ENCODE measurements at places on chromosomes 1 and 21.

DNA sequence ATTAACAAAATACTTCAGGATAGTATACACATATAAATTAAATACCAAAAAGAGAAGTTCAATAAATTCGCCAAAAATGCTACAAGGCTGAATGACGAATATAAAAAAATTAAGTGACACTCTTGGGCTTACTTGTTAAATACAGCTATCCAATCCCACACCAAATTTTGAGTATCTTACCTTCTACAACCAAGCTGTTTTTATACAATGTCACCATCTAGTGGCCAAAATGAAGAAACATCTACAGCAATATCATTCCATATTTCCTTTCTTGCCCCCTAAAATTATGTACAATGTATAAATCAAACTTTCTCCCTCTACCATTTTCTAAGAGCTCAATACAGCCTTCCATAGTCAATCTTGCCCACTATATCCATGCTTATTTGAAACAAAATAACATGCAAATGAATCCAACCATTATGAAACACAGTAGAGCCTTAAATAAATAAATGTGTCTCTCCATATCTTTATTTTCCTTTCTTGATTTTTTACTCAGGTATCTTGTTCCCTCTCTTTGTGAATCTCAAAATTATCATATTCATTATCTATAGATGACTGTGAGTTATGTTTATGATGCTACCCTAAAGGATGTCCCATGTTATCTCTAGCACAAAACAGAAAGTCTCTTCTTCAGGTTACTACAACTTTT lies 86.3 kb downstream of the ACBD6 start:
- peak; percentile 16 for DNase-seq

GRCh38 chr1:204503122-204503912 lies 8.7 kb upstream of the PIK3C2B start:
- DNase-seq = peak; percentile 57

DNA sequence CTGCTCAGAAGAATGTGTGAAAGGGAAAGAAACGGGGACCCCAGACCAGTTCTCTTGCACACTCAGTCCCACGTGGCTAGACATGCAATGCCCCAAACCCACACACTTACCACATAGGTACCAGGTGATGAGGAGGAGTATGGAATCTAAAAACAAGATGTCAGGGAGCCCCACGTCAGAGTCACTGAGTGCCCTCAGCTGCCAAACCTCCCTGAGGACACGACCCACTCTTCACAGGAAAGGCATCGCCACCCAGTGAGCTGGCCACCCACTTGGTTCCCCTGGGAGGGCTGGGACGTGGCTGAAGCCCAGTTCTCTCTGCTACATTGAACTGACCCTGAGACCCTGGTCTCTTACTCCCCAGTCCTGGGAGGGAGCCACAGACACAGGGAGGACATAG lies 41.4 kb downstream of the MRPL37 start:
- no peak for DNase-seq

GRCh38 chr1:108646648-108647269 lies 14.1 kb downstream of the HENMT1 start:
- DNase-seq = no peak

- no peak for DNase-seq
These were observed 12.6 kb downstream of the NHLH2 start for GRCh38 chr1:115828101-115829022.

DNA sequence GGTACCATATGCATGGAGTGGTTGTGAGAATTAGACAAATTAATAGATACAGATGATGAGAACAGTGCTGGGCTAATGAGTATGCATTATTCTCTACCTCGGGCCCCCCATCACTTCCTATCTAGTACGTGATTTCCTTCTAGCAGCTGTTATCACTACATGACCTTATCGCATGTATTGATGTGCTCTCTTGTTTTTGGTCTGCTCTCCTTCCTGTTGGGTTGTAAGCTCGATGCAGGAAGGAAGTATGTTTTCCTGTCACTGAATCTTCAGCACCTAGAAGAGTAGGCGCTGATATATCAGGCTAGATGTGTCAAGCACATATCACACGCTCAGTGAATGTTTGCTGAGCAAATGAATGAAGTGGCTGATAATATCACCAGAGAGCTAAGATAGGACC lies 43.9 kb upstream of the IFNAR2 start:
- no peak for DNase-seq

DNA sequence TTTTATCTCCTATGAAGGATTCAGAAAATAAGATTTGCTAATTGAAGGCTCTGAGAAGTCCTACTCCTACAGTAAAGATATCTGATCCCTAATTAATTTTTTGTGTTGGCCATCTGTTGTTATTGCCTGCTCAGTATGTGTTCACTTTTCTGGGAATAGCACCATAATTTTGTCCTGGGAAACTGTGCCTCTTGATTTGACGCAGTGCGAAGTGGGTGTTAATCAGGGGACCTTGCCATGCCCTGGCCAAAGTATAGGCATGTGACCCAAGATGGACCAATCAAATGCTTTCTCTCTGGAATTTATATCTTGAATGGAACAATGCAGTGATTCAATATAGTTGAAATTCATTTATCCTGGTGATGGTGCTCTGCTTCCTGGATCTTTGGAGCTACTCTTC lies 30.4 kb upstream of the GNG12 start:
- no peak for DNase-seq

- DNase-seq = no peak
These were observed 10.8 kb downstream of the CCDC24 start for GRCh38 chr1:44002165-44002564.

- no peak for DNase-seq
These were observed 750.9 kb upstream of the B3GALT2 start for GRCh38 chr1:193937308-193937707.

- no peak for DNase-seq
These were observed 46.3 kb downstream of the XCL2 start for GRCh38 chr1:168497376-168497950.

- no peak for DNase-seq
These were observed 46.1 kb downstream of the FAF1 start for GRCh38 chr1:50913954-50914353.

DNA sequence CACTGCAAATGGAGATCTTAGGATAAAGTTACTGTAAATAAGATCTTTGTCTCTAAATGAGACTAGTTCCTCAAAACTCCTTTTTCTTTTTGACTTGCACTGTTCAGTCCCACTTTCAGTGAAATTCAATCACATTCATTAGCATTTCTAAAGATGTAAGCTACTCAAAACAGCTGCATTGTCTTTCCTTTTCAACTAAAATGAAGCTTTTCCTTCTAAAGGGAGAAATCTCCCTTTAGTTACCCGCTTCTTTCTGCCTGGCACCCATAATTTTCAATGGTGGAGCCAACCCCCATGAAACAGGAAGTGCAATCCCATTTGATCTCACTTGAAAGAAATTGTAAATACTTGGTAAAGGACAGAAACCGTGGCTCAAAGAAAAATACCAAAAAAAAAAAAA lies 387.4 kb upstream of the PKN2 start:
- no peak for DNase-seq

DNA sequence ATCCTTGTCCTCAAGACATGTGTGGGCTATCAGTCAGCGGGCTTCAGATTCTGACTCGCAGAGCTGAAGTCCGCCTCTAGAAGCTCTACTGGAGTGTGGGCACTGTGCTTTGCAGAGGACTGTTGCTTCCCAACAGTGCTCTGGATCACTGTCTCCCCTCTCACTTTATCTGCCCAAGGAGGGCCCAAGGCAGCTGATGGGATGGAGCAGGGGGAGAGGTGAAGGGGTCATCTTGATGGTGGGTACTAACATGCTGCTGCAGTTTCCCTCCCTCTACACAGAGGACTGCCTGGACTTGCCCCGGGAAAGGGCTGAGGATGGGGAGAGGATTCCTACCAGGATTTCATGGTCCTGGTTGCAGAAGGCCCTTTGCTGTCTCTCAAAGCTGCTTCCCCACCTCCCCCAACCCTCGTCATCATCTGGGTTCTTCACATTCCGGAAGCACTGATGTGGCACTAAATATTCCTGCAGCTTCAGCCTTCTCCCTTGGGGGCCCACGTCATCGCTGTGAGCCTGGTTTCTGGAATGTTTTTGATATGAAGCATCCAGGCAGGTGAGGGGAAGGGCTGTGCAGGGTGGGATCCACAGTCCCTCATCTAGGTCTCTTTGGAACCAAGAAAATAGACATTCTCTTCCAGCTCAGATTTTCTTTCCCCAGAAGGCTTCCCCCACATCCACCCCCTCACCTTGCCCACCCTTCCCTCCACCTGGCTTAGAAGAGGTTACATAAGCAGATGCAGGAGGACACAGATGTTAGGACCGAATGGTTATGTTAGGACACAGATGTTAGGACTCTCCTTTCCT lies 23.2 kb downstream of the NUAK2 start:
- DNase-seq = peak; percentile 95

DNA sequence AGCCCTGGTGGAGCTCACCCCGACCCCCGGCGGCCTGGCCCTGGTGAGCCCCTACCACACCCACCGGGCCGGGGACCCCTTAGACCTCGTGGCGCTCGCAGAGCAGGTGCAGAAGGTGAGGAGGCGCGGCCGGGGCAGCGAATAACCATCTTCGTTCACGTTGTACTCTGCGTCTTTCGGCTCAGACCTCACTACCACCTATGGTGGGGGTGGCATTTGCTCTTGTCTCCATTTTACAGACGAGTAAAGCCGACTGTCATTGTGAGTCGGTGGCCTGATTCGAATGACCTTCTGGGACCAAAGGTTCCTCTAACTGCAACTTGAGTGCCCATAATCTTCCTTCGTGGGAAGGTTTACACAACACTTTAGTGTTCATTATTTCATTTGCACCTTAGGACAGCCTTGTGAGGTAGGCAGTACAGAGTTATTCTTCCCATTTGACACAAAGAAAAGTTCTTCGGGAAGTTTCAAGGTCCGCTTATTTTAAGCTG lies 506 bp downstream of the C1orf50 start:
- DNase-seq = no peak

GRCh38 chr1:152960452-152961044 lies 9.9 kb upstream of the SPRR4 start:
- DNase-seq = peak; percentile 11

DNA sequence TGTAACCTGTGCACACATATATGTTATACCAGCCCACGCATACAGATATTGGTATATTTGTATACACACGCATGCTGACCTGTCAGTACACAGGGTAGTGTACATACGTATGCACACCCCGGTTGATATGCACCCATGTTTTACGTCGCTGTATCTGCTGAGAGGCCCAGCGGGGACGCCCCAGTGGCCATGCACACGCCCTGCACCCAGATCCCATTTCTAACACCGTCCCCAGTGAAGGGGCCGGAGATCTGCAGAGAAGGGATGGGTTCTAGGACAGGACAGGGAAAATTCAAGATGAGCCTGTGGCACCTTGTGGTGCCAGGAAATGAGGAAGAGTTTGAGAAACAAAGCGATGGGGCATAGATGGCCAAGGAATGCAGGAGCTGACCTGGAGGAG lies 57.2 kb upstream of the TTC34 start:
- no peak for DNase-seq

GRCh38 chr1:83857103-83857502 lies 141.8 kb downstream of the TTLL7 start:
- DNase-seq = no peak

DNA sequence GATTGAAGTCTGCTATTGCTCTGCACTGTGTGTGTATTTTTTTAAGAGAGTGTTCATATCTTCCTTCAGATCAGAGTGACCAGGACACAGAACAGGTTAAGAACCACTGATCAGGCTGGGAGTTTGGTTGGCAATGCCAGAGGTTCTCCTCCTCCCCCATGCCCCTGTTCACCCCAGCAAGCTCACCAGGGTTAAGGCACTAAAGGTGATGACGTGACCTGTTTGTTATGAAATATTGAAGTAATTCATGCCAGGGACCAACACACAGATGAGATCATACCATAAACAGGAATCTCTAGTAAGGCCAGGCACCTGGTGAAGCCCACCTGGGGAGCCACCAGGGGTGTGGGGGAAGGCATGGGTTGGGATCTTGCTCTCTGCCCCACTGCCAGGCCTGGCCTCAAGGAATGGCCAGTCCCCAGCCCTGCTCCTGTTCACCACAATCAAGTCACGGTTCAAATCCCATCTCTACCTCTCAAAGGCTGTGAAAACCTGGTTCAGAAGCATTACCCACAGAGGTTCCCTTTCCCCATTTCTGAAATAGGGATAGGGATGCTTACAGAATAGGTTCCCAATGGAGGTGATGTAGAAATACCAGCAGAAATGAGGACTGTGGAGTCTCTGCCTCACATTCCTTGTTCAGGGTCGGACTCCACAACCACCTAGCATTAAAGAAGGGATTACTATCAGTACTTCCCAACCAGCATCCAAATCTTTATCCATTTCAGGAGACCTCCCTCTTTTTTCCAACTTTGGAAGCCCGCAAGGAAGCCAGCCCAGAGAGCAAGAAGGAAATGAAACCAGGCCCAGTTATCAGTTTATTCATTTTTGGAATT lies 2.4 kb downstream of the ID3 start:
- DNase-seq = no peak

- peak; percentile 40 for DNase-seq
These were observed 71.5 kb downstream of the RPS6KC1 start for GRCh38 chr1:213122514-213122929.

GRCh38 chr1:203754455-203754864 lies 10.5 kb upstream of the LAX1 start:
- DNase-seq = no peak

DNA sequence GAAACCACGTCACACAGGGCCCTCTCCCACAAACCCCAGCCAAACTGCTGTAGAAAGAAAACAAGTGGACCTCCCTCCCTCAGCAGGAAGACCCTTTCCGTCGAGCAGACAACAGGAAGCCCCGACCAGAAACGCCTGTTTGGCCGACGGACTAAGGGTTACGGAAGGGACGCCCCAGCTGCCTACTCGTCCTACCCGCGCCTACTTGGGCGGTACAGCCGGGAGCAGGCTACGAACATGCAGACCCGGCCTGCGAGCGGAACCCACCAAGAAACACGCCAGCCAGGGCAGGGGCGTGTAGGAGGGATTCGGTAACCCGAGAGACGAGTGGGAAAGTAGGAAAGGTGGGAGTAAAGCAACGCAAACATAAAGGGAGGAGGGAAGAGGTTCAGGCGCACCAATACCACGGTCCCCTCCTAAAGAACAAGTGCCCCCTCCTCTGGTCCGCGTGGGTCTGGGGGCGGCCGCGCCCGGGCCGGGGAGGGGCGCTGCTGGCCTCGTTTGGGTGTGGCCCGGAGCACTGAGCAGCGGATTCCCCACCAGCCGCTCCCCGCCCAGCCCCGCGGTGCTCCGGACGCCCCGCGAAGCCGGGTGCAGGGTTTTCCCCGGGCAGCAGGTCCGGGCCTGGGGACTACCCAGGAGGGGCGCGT lies 450 bp downstream of the S100A10 start:
- no peak for DNase-seq

GRCh38 chr1:160191756-160192155 lies 1.4 kb downstream of the CASQ1 start:
- DNase-seq = no peak

- DNase-seq = no peak
These were observed 23.6 kb upstream of the KCNC4 start for GRCh38 chr1:110186558-110186957.

- DNase-seq = no peak
These were observed 520 bp downstream of the TMEM201 start for GRCh38 chr1:9589144-9589718.

GRCh38 chr1:84434081-84434769 lies 35.9 kb downstream of the DNASE2B start:
- no peak for DNase-seq

GRCh38 chr1:156384007-156384406 lies 15.0 kb downstream of the RHBG start:
- DNase-seq = no peak

Data from NT2/D1 (cell line).